Fibroblast of skin of scalp (primary cell): ENCODE measurements at places on chromosomes 13 and 19.

- no peak for DNase-seq
Observed at GRCh38 chr19:35040826-35041547, 534 bp upstream of the HPN start.

DNA sequence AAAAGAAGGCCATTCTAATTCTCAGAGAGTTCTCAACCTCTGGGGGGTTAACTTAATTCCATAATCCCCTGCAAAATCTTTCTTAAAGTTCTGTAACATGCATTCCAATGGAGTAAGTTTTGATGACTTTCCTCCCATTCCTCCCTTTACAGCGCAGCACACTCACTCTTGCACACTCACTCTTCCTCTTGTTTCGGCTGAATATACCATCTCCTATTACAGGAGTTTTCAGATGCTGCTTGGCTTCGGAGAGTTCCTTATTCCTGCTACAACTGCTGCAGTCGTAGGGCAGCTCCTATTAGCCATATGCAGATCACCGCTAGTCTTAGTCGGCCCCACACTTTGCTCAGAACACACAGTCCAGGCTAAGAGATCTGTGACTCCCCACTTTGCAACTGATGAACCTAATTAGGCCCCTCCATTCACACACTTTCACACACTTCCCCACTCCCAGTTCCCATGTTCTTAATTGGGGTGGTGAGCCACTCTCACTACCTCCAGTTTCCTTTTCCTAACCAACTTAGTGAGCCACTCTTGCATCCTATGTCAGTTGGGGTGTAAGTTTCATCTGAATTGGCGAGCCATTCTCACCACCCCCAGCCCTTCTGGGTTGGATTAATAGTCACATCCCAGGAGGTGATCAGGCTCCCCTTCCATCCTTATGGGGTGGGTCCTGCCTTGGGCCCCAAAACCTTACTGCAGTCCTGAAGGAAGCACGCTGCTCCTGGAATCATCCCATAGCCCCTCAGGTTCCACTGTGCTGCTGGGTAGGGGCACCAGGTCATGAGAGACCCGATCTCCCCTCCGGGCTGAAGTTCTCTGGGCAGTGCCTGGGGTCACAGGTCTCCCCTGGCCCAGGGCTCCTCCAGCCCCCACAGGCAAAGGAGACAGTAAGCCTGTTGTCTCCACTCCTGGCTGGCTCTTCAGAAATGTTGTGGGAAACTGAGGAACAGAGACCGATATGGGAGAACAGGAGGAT, 53.9 kb downstream of the OR10H4 start:
- no peak for DNase-seq

GRCh38 chr19:34960940-34961679, 2.9 kb downstream of the ZNF792 start:
- no peak for DNase-seq

GRCh38 chr19:46660008-46660517, 919 bp downstream of the DACT3 start:
- peak; percentile 43 for DNase-seq

DNA sequence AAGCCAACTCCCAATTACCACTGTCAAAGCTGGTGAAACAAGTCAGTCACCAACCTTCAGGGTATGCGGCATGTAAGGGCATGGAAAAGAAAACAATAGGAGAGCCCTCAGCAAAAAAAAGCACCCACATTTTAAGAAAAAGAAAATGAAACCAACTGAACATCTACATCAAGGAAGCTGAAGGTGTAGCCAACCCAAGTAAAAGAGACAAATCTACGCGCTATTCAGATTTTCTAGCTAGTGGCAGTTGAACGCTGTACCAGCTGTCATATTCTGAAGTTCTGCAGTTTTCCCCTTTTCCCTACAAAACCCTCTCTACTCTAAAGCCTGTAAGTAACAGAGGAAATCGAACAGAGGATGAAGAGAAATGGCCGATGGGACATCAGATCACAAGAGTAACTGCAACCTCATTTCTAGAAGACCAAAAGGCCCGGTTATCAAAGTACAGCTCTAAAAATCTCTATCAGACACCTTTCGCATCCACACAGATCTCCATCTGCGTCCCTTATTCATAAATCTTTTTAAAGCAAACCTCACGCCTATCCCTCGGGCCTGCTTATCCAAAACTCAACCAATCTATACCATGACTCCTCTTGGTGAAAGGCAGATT, 1.4 kb downstream of the MYCBP2 start:
- DNase-seq = no peak
